ENCODE measurements at places on chromosomes 6 and 20. TPM values are rescaled to one million over a fixed set of nuclear protein-coding genes. Genes with fewer than 3 reads are reported as not detected.

GRCh38 chr20:14879020-14879697, 541.7 kb upstream of the FLRT3 start:
- no peak overlapping the region for H3K27ac ChIP-seq
- DNase-seq, result no peak
- H3K27me3 ChIP-seq, result no peaks in the 10 kb centered on the region
- H3K36me3 ChIP-seq, result no peaks in the 10 kb centered on the region

- H3K4me1 ChIP-seq, result no peaks in the 10 kb centered on the region
- H3K27ac ChIP-seq, result no peak overlapping the region
- no peak for DNase-seq
- no peak overlapping the region for H3K4me3 ChIP-seq
These were observed 93.7 kb downstream of the MTHFD1L start for GRCh38 chr6:150959166-150959565.

DNA sequence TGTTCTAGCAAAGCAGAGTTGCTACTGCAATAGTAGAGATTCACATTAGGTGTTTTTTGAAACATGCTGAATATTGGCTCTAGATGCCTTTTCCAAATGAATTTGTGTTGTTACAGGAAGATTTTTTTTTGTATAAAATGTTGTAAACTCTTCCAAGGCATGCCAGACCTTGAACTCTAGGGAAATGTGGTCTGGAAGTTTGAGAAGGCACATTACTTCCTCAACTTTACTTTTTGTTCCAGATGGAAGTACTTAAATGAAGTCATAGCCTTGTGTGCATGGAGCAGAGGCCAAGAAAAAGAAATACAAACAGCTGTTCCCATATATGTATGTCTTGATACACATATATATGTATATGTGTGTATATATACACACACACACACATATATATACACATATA, 585.7 kb upstream of the MARCKS start:
- H3K27me3 ChIP-seq, result no peaks in the 10 kb centered on the region
- no peak overlapping the region for H3K27ac ChIP-seq
- H3K4me3 ChIP-seq, result no peak overlapping the region
- no peak for DNase-seq
- H3K4me1 ChIP-seq, result no peaks in the 10 kb centered on the region

GRCh38 chr6:140043762-140044378, 669.4 kb upstream of the CITED2 start:
- H3K4me3 ChIP-seq, result no peak overlapping the region
- H3K4me1 ChIP-seq, result no peaks in the 10 kb centered on the region
- H3K27ac ChIP-seq, result no peak overlapping the region

GRCh38 chr20:29497261-29497671, 1760.2 kb upstream of the DEFB115 start:
- no peak overlapping the region for H3K4me3 ChIP-seq
- no peak for DNase-seq
- no peaks in the 10 kb centered on the region for H3K4me1 ChIP-seq
- no peaks in the 10 kb centered on the region for H3K27me3 ChIP-seq
- H3K27ac ChIP-seq, result no peak overlapping the region

DNA sequence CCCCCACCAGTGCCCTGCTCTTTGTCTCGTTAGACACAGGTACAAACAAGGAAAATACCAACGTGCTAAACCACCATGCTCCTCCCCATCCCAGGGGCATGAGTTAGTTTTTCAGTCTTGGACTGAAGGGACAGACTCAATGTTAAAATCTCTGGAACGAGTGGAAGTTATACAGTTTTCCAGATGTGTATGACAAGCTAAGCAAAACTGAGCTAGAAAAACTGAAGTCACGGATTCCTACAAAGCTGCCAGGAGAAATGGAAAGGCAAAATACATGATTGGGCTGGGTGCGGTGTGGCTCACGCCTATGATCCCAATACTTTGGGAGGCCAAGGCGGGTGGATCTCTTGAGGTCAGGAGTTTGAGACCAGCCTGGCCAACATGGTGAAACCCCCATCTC, 34.3 kb upstream of the QKI start:
- DNase-seq, result no peak
- H3K4me3 ChIP-seq, result no peak overlapping the region
- no peaks in the 10 kb centered on the region for H3K4me1 ChIP-seq
- no peaks in the 10 kb centered on the region for H3K36me3 ChIP-seq

SAMD3 gene
- total RNA-seq, result 68.2 TPM

GUCA1A gene
- total RNA-seq, result not detected

PTK7 gene
- 0.56 TPM for total RNA-seq

CST1 gene
- total RNA-seq, result not detected

LZTS3 gene
- total RNA-seq, result 19.6 TPM
